Activated effector memory CD4-positive, alpha-beta T cell treated with anti-CD3 and anti-CD28 coated beads, Interleukin-2, amount 50 U/mL, for 16 hours (primary cell): ENCODE measurements at places on chromosomes 13 and 19.

- peak; percentile 62 for DNase-seq
Observed at GRCh38 chr19:8307400-8307964, 676 bp downstream of the CD320 start.

DNA sequence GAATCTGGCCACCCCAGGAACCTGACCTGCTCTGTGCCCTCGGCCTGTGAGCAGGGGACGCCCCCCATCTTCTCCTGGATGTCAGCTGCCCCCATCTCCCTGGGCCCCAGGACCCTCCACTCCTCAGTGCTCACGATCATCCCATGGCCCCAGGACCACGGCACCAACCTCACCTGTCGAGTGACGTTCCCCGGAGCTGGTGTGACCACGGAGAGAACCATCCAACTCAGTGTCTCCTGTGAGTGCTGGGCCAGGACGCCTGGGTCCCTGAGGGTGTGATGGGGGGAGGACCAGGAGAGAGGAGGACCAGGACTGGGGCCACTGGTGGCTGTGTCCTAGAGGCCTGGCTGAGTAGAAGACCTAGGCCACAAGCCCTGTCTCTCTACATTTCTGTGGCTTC, 13.0 kb upstream of the CD33 start:
- no peak for DNase-seq

GRCh38 chr19:38648769-38649304, 1.4 kb downstream of the ACTN4 start:
- no peak for DNase-seq

DNA sequence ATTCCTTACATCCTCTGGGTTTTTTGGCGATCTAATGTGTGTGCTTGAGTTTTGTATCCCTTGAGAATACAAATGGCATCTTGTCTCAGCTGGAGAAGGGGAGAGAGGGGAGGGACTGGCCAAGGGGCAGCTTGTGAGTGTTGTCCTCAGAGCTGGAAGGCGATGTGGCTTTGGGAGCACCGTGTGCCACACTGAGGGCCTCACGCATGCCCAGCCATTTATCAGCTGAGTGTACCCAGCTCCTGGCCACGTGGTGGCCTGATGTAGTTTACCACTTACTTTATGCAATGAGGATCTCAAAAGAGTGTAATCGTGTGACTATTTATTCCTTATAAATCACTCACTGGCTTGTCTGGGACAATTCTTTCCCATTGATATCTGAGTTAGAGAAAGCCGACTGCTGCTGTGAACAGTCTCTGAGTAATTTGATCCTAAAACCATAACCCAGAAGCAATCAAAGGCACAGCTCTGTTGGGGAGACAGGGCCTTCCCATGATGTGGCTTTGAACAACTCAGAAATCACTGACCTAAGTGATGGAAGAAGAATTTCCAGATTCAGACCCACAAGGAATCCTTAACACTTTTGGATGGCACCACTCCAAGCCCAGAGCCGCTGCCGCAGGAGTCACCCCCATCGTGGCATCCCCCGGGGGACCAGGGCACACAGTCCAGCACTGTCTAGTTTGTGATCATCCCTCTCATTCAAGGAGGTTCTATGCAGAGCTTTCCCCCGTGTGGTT, 53.9 kb upstream of the MTIF3 start:
- no peak for DNase-seq
